ENCODE measurements at places on chromosomes 4 and X.

DNA sequence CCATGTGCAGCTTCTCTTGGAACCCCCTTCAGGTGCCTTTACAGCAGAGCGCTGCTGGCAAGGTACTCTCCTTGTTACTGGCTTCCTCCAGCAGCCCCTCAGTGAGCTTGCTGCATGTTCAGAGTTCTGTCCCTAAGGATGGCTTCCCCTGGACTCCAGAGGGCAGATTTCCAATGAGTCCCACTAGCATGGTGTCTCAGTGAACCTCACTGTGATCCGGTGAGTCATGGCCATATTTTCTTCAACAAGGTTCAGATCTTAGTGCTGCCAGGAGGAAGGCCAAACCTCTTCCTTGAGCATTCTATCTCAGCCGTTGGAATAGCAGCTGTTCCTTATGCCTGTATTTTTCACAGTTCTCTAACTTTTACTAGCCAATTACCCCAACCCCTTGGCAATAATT, 98.8 kb downstream of the CASK start:
- no peak for DNase-seq

DNA sequence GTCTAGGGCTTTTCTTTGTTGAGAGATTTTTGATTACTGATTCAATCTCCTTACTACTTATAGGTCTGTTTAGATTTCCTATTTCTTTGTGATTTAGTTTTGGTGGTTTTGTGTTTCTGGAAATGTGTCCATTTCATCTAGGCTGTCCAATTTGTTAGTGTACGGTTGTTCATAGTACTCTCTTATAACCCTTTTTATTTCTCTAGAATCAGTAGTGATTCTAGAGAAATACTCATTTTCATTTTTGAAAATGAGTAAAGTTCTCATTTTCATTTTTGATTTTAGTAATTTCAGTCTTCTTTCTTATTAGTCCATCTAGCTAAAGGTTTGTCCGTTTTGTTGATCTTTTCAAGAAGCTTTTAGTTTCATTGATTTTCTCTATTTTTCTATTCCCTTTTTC, 7.5 kb downstream of the IL13RA1 start:
- no peak for DNase-seq

DNA sequence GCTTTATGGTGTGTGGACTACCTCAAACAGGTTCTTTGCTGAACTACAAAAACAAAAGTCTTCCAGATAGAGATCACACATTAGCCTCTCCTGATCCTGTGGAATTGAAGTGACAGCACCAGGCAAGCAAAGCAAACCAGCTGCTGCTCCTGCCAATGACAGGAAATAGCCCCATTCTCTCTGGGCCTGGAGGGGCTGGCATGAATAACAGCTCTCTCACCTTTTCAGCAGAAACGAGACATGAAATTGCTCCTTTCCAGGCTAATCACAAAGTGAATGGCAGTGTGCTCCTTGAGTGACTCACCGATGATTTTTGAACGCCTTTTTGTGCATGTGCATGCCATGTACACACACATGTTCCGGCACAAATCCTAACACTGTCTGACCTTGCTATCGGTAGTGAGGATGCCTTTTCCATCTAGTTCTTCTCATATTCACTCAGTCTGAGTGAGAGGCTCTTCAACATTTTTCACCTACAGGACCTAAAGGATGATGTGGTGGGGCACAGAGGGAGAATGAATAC, 24.4 kb downstream of the MFAP3L start:
- DNase-seq: no peak

- DNase-seq: no peak
Measured at GRCh38 chr4:102163404-102164140, 181.7 kb downstream of the SLC39A8 start.

- DNase-seq: peak; percentile 71
Measured at GRCh38 chr4:147480891-147481576, at the start of gene EDNRA. TSS of gene EDNRA (plus strand) at chr4:147481097. CDS start at chr4:147485682, 4,585 bp downstream.

- peak; percentile 63 for DNase-seq
Measured at GRCh38 chr4:52911684-52912294, 49.7 kb downstream of the RASL11B start.

DNA sequence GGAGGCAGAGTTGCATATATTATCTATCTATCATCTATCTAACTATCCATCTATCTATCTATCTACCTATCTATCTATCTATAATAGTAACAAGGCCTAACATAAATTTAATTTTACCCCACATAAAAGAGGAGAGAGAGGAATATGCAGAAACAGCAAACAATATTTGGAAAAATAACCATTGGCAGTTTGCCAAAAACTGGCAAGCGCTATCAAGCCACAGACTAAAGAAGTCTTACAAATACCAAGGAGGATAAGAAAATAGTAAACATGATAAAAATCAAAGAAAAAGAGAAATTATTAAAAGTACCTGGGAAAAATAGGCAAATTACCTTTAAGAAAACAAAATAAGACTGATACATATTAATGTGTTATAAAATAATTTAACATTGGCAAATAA, 230.8 kb downstream of the CPXCR1 start:
- no peak for DNase-seq

GRCh38 chrX:86604607-86605006, 456.4 kb downstream of the DACH2 start:
- DNase-seq: no peak

DNA sequence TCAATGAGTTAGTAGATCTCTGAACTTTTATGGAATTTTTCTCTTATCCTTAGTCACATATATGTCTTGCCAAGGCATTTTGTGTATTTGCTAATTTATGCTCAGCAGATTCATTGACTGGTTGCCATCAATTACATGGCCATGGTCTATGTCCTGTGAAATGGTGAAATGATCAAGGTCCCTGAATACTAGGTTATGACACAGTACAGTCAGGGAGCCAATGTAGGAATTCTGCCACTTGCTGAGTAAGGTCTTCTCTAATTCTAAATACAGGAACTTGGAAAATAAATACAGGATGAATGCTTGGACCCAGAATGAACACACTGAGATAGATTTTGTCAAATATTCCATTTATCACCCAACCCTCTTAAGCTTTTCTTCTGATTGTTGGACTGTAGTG, 35.2 kb downstream of the ALPK1 start:
- no peak for DNase-seq

- DNase-seq: no peak
Measured at GRCh38 chr4:186930024-186930423, 206.4 kb upstream of the FAT1 start.

- no peak for DNase-seq
Measured at GRCh38 chrX:118088084-118088483, 28.5 kb downstream of the KLHL13 start.

GRCh38 chr4:140703463-140703862, 52.7 kb downstream of the TBC1D9 start:
- no peak for DNase-seq

DNA sequence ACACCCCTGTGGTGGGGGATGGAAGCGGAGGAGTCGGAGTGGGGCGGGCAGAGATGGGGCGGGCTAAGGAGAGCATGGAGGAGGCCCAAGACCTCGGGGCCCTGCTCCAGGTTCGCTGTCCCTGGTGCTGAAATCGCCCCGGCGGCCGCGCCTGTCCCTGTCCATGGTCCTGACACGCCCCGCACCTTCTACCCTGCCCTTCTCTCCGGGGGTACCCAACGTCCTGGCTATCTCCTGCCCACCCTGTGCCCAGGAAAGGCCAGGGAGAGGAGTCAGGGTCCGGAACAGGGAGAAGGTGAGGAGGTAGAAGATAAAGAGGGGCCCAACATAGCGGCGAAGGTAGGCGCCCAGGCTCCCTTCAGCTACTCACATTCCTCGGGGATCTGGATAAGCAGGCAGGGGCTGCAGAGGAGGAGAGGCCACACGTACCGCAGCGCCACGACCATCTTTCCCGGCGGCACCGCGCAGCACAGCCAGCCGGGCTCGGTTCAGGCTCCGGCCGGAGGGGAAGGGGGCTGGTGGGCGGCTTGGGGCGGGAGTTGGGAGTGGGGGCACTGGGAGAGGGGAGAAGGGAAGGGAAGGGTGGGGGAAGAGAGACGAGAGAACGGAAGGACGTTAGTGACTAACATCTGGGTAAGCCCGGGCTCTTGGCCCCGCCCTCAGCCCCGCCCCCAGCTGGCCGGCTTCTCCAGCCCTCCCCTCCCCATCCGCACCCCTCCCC, 10.4 kb downstream of the L1CAM start:
- DNase-seq: peak; percentile 56

Data from A673 (cell line).